ENCODE measurements at places on chromosomes 2 and 18.

- DNase-seq = no peak
Observed at GRCh38 chr2:173623438-173624319, 269.0 kb downstream of the CDCA7 start.

GRCh38 chr2:69804416-69804815 is 25.0 kb upstream of the GMCL1 start:
- no peak for DNase-seq

DNA sequence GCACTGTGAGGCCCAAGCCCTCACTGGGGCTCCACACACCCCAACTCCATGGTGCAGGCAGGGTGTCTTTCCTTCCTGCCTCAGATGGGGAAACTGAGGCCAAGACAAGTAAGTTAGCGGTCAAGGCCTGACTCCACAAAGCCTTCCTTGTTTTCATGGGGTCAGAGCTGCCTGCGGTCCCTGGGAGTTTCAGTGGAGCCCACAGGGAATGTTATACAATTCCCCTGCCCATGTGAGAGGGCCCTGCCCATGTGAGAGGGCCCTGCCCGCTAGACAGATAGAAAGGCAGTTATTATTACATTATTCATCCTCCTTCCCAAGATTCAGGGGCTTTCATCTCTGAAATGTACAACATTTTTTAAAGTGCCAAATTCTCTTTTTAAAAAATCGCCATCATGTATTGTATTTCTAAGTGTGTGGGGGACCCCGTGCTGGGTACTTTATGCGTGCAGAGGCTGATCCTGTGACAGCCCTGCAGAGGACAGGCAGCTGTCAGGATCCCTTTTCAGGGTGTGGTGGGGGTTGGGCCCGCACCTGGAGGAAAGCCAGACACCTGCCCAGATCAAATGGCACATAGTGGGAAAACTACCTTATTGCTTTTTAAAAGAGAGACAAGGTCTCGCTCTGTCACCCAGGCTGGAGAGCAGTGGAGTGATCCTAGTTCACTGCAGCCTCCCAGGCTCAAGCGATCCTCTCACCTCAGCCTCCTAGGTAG is 23.4 kb downstream of the FBLN7 start:
- DNase-seq = no peak

- no peak for DNase-seq
Observed at GRCh38 chr2:19505199-19506136, 147.0 kb upstream of the OSR1 start.

DNA sequence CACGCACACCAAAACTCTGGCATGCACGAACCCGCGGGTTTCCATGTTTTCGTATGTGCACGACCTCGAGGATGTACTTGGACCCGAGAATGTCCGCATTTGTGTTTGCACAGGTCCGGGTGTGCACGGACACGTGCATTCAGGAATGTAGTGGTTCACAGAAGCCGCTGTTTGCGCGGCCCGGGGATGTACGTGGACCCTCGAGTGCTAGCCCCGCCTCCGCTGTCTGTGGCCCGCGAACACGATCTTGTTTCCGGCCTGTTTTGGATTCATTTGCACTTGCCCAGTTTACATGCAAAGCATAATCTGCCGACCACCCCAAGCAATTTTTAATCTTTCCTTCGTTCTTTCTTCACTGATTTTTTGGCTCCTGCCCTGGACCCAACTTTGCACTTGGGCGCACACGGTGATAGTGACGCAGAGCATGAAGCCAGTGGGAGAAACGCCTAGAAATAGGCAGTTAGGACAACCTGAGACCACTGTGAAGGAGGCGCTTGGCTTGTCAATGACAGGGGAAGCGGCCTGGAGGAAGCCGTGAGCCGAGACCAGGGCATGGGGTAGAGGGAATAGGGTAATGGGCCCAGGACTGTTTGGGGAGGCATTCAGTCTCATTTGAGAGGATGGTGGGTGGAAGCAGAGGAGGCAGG is 45.4 kb upstream of the PTMA start:
- no peak for DNase-seq

DNA sequence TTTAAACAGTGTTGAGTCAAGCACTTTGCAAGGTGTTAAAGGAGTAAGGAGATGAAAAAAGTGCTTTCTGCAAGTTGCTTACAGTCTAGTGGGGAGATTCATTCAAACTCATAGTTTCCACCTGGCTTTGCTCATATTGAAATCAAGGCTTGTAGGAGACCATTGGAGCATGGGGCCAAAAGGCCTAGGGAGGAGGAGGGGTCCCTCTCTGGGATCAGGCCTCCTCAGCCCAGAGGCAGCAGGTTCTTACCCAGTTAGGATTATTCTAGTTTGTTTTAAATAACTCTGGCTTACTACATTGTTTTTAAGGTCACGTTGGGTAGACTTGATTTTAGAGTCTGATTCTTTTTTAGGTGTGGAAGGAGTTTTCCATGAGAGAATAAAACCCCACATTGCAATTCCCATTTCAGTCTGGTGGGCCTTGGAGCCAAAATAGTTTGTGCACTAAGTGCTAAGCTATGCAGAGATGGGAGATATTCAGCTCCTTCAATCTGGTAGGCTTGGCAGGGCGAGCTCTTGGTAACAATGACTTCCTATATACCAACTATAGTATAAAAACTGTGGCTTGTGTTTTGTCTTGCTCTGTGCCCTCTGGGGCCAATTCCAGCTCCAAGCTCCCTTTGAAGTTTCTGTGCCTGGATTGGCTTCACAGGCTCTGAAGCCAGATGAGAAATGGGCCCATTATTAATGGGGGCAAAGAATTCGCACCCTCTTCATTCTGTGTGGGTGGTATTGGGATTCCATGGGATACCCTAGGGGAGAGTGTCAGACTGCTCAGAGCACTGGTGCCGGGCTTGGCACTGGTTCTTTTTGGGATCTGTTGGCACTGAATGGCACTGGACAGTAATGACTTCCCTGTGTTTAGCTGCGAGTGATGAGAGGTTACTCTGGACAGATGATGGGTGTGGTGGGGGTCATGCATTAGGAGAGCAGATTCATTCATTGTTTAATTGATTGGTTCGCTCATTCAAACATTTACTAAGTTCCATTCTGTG is 301.1 kb downstream of the MYCN start:
- no peak for DNase-seq

GRCh38 chr2:102208774-102209173 is 22.0 kb downstream of the IL1RL2 start:
- no peak for DNase-seq

DNA sequence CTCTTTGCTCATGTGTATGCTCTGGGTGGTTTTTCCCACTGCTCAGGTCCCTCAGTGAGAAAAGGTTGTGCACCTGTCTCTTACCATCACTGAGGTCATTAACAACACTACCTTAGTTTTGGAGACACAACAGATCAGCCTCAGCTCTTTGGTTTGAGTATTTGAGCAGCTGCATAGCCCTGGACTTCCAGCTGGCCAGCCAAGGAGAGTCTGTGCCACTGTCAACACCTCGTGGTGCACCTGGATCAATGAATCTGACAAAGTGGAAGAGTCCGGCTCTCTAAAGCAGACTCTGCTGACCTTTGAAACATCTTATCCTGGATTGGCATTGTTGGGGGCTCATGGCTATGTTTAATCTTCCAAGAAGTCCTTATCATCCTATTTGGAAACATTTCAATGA is 30.0 kb downstream of the SERPINB8 start:
- no peak for DNase-seq

- DNase-seq = no peak
Observed at GRCh38 chr2:221064880-221065279, 507.2 kb downstream of the EPHA4 start.

GRCh38 chr2:26245231-26245732 is 543 bp downstream of the HADHB start:
- DNase-seq = peak; percentile 22

DNA sequence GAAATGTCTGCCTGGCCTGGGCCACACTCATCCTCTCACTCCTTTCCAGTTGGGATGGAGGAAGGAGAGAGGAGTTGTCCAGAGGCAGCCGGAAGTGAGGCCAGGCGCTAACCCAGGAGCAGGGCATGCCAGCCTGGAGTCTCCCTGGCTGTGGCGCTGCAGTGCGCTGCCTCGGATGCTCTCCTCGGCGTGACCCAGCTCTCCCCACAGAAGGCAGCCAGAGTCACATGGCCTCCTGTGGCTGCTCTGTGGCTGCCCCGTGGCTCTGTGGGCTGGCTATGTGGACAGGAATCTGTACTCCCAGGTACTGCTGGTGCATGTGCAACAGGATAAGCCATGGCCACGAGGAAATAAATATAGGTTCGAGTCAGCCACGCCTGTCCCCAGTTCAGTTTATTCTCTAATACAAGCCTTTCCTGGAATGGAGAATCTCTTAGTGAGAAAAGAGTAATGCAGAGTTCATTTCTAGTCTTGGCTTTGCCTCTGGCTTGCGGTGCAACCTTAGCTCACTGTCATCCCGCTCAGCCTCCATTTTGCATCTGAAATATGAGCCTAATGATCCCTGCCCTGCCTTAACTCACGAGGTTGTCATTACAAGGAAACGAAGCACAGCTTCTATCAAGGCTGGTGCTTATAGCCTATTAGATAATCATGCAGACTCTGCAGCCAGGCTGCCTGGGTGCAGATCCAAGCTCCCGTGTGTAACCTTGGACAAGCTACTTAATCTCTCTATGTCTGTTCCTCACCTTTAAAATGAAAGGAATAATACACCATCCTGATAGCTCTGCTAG is 106.3 kb downstream of the ANTXR1 start:
- no peak for DNase-seq

GRCh38 chr2:27296481-27296880 is 11.8 kb downstream of the UCN start:
- no peak for DNase-seq

GRCh38 chr2:168490015-168490874 is 34.2 kb downstream of the CERS6 start:
- DNase-seq = no peak

DNA sequence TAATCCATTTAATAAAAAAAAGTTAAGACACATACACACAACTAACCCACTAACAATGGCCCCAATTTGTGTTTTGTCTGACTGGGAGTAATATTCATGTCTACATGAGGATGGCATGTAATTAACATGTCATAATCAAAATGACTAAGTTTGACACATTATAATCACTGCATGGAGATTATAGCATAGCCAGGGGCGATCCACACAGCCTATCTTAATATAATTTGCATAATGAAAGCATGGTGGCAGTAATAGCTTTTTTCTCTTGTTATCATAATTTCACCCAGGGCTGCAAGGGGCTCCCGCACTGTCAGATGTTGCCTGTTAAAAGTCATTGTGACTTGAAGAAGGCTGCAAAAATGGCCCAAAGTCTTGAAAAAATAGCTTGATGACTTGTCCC is 243.7 kb downstream of the SMAD2 start:
- no peak for DNase-seq

DNA sequence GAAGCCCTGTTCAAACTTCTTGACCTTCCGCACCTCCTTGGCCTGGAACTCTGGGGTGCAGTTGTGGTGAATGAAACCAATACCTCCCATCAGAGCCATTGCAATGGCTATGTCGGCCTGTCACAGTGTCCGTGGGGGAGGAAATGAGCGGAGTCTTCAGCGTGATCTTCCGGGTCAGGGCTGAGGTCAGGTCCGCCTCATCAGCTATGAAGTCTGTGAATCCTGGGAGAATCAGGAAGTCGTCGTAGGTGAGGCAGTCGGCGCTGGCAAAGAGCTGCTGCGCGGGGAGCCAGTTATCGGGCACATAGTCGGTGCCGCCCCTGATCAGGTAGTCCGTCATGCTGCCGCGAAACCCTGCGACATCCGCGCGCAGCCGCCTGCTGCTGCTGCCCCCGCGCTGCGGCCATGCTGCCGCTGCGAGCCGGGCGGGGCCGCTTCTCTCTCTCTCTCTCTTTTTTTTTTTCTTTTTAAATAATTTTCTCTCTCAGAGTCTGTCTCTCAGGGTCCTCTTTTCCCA is 154.1 kb upstream of the ZSWIM2 start:
- DNase-seq = no peak

GRCh38 chr2:151374436-151374835 is 17.0 kb downstream of the TNFAIP6 start:
- DNase-seq = no peak

GRCh38 chr18:69480460-69480859 is 79.8 kb downstream of the DOK6 start:
- DNase-seq = no peak

GRCh38 chr18:55699233-55699765 is 111.3 kb upstream of the TCF4 start:
- no peak for DNase-seq

- DNase-seq = no peak
Observed at GRCh38 chr2:77034445-77034844, 487.7 kb downstream of the LRRTM4 start.

DNA sequence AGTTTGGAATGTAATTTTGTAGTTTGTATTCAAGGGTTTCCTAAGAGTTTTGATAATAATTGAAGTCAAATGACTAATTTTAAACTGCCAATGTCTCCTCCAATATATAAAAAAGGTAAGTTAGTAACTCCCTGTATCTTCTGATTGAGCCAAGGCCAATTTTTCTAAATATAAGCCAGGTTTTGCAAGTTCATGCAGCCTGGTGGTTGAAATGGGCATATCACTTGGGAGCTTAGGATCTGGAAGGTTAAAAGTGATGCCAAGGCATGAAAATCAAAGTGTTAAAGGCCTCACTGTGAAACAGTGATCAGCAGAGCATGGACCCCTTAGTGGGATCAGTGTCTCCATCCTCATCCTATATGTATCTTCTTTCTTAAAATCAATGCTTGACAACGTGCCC is 60.5 kb downstream of the MERTK start:
- DNase-seq = no peak

- DNase-seq = no peak
Observed at GRCh38 chr2:40004336-40004735, 225.3 kb upstream of the THUMPD2 start.

DNA sequence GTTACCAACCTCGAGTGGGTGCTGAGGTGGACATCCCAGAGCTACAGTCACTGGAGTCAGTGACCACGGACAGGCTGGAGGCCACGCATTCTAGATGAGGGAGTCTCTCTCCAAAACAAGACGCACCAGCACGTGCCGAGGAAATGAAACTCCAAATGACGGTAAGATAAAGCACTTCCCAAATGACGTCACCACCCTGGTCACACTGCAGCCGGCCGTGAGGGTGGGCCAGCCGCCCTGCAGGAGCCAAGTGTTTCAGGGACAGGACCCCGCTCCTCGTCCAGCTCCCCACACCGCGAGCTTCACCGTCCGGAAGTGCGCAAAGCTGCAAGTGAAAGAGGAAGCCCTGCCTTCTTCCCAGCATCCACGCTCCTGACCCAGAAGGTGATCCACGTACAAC is 99.4 kb downstream of the ZNF516 start:
- DNase-seq = no peak

GRCh38 chr18:58117786-58118403 is 73.9 kb downstream of the NEDD4L start:
- DNase-seq = no peak
